ENCODE measurements at places on chromosomes 13 and 19. TPM values are rescaled to one million over a fixed set of nuclear protein-coding genes. Genes with fewer than 3 reads are reported as not detected.

The ZNF560 gene
- total RNA-seq, result 0.25 TPM

The C1QTNF9B gene
- total RNA-seq, result not detected

DNA sequence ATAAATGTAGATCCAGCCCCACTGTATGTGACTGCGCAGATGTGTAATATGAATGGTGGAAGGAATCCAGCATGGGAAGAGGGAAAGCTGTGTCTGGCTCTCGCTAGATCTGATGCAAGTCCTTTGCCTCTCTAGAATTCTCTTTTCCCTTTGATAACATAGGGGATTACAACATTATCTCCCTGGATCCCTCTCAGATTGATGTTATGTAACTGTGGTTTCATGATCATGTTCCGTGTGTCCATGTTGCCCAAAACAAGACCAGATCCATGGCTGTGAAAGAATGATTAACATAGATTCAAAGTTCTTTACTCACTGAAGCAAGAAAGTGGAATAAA, 184.0 kb upstream of the UBL3 start:
- peaks cover 49% of the 10 kb centered on the region for H3K4me1 ChIP-seq
- H3K36me3 ChIP-seq, result no peaks in the 10 kb centered on the region
- peak; percentile 84 for DNase-seq
- H3K27ac ChIP-seq, result peak overlapping the region; percentile 94

The CYP2B6 gene
- not detected for total RNA-seq

The OR7D2 gene
- not detected for total RNA-seq

GRCh38 chr13:109576331-109576813, 210.0 kb downstream of the IRS2 start:
- no peak overlapping the region for H3K4me3 ChIP-seq
- H3K27me3 ChIP-seq, result peaks cover 28% of the 10 kb centered on the region
- DNase-seq, result no peak

- 0 out of 2 replicates have a peak, but pooled peaks cover 9% of the 10 kb centered on the region for H3K36me3 ChIP-seq
- no peaks in the 10 kb centered on the region for H3K27me3 ChIP-seq
- peaks cover 30% of the 10 kb centered on the region for H3K4me1 ChIP-seq
- no peak overlapping the region for H3K4me3 ChIP-seq
- H3K27ac ChIP-seq, result no peak overlapping the region
These were observed 5.1 kb downstream of the EGLN2 start for GRCh38 chr19:40803857-40804782.

All from GM23248 (cell line).